ENCODE measurements at places on chromosomes 11 and 22.

DNA sequence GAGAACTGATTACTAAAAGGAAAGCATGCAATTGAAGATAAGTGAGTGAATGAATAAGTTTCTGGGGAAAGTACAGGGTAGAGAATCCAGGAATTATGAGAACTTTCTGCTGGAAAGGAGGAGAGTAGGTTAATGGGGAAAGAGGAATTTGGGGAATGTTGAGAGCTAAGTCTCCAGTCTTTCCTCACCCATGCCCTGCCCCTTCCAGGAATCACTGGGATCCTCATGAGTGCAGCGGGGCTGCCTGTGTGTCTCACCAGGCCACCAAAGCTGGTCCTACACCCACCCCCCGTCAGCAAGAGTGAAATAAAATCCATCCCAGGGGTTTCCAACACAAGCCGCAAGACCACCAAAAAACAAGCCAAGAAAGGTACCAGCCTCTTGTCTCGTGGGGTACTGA is 17.0 kb downstream of the DTX4 start:
- no peak for DNase-seq

- DNase-seq = no peak
These were observed 3.1 kb upstream of the IL17REL start for GRCh38 chr22:50015451-50016307.

DNA sequence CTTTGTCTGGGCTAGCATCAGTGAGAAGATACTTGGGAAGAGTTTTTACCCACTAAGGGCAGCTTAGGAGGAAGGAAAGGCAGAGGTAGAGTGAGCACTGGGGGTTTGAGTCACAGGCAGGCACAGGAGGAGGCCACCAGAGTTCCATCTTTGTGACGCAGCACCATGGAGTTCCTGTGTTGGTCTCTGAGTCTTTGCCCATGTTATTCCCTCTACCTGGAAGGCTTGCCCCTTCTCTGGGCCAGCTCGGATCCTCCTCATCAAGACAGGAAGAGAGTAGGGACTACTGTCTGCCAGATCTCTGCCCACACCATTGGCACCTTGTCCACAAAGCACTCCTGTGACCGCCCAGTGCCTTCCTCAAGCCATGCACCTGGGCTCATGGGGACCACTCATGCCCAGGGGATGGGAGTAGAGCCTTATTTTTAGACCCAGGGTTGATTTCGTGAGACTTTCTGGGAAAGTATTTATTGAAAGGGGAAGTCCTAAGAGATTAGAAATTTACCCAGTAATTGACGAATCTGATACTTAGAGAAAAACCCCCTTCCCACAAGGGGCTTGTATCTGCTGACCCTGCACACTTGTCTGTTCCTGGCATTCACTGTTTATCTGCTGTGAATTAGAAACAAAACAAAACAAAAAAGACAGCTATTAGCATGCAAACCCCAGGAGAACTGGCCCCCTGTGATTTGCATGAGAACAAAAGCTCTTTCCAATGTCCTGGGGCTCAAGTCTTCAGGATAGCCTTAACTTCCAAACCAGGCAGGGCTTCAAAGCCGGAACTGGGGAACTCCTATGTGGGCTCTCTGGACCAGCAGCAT is 35.9 kb upstream of the MYEOV start:
- no peak for DNase-seq

DNA sequence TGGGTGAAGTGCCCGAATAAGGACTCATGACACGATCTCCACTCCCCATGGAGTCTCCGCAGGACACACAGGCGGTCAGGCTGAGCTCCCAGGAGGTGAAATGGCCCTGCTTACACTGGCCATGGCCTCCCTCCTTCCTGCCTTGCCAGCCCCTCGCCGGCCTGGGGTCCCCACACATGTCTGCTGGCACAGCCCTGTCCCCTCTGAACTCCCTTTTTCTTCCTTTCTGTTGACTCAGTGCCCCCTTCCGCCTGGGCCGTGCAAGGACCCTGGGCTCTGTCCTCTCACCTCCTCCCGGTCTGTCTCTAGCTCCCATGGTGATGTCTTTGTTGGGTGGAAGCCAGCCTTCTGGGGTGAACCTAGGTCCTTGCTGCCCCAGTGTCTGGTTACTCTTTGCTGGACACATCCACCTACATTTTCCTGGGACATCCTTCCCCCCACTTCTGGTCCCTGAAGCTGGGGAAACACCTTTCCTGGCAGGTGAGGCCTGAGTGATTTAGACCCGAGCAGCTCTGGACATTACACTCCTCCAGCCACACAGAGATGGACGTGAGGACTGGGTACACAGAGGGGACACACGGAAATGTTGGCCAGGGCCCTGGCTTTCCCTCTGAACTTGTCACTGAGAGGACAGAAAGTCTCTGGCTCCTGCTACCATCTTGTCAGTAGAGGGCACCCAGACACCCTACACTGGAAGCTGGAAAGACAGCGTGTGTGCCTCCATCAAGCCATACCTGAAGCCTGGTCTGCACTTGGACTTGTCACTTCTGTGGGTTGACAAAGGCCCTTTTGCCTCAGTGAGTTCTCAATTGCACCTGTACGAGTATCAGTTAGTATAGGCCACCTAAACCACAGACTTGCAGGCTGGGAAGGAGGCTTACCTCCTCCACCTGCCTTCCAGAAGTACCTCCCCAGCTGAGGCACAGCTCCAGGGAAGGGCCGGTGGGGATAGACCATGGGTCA is 864.3 kb downstream of the TBC1D22A start:
- DNase-seq = no peak

- DNase-seq = no peak
These were observed 1478.4 kb downstream of the TBC1D22A start for GRCh38 chr22:48240935-48241230.

- no peak for DNase-seq
These were observed 49.3 kb upstream of the THY1 start for GRCh38 chr11:119472186-119472855.

GRCh38 chr22:49019737-49020713 is 807.6 kb downstream of the BRD1 start:
- no peak for DNase-seq

DNA sequence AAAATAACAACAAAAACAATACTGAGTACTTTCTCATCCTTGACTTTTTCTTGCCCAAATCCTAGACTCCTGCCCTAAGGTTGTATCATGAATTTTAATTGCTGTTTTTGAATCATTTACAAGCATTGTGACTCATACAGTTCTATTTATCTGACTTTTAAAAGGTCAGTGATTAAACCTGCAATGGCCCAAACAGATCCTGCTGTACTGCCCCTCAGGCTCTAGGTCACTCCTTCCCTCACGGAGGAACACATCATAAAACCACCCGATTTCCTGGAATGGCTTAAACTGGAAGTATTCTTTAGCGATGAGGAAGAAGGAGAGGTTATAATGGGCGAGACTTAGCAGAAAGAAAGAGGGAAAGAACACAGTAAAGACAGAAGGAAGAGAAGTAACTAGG is 12.3 kb downstream of the ARFGAP3 start:
- no peak for DNase-seq

DNA sequence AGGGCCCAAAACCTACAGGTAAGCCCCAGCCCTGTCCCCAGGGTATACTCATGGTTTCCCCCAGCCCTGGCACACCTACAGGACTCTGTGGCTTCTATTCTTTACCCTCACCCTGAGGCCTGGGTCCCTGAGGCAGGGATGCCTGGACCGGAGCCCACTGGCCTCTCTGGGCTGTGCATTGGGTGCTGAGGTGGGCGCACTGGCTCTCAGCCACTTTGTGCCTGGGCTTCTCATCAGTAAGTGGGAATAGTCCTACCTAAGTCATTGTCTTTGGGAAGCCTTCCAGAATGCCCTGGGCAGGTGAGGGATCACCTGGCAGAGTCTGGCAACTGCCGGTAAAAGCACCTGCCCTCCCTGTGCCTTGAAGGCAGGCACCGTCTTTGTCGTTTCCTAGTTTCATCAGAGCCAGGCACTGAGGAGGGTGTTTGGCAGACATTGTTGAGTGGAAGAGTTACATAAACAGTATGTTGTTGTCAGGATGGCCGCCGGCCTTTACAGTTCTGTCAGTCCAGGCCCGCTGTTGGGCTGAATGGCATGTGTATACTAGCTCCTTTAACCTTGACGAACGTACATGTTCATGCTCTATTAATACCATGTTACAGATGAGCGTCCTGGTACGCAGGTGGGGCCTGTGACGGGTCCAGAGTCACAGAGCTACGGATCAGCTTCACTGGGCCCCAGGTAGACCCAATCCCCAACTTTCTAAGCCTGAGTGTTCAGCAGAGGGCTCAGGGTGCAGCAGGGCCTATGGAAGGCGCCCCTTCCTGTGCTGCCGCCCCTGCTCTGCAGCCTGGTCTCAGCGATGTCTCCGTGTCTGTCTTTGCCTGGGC is 23.0 kb downstream of the SHANK3 start:
- DNase-seq = no peak

- no peak for DNase-seq
These were observed 270.8 kb downstream of the SBF2 start for GRCh38 chr11:10023212-10023611.

- no peak for DNase-seq
These were observed 216.9 kb upstream of the SYN3 start for GRCh38 chr22:33275073-33275443.

- DNase-seq = no peak
These were observed 74.1 kb upstream of the ARHGAP20 start for GRCh38 chr11:110786226-110786902.

All from stimulated activated CD4-positive, alpha-beta T cell treated with anti-CD3 and anti-CD28 coated beads, Interleukin-1b, Interleukin-23, amount 100 ng/mL, for 1 hour (primary cell).